ENCODE measurements at places on chromosomes 2 and 18.

DNA sequence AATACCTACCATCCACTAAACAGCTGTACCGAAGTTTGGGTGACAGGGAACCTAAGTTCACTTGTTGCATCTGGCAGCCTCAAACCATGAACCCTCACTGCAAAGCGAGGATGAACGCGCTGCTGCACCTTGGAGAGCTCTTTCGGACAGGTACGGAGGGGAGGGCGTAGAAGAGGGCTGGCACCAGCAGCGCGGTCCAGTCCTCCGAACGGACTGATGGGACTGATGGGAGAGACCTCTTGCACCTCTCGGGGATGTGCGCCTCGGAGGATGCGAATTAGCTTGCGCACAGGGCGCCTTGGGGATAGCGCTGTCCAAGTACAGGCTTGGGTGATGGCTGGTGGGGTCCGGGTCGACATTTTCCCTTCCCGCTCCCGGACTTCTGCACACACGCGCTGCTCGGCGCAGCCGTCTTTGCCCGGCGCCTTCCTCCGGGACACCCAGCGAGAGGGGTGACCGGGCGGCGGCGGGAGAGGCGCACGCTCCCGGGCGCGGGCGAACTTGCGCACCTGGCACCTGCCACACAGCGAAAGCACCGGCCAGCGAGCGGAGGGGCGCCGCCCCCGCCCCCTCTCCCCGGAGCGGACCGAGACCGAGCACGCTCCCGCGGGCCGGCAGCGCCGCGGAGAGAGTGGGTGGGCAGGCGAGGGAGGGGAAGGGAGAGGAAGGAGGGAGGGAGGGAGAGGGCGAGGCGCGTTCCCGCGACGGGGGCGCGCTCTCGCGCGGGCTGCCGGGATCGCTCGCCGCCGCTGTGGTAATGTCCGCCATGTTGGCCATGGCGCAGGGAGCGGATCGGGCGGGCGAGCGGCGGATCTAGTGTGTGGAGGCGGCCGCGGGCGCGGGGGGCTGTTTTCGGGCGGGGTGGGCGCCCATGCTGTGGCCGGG lies at the start of gene EPC2:
TSS of gene EPC2 (plus strand) at position 754 of the 885 bp plus-strand sequence. CDS start 267 bp downstream, outside the sequence.
- peak; percentile 82 for DNase-seq

- DNase-seq: no peak
These were observed 15.8 kb downstream of the PTPN18 start for GRCh38 chr2:130371723-130372054.

DNA sequence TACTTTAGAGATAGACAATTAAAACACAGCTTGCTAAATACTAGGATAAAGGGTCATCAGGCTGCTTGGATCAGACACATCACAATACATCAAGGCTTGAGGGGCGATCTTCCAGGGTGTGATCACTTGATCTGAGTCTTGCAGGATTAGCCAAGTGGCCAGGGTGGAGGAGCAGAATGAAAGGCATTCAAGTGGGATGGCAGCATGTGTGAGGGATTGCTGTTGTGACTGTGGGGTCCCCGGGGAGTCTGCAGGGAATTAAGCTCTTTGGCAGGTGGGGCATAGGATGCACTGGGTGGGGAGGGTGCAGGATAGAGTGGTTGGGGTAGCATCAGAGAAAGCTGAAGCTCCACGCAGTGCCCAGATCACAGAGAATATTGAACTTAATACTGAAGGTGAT lies 58.0 kb upstream of the TMEM163 start:
- DNase-seq: no peak

DNA sequence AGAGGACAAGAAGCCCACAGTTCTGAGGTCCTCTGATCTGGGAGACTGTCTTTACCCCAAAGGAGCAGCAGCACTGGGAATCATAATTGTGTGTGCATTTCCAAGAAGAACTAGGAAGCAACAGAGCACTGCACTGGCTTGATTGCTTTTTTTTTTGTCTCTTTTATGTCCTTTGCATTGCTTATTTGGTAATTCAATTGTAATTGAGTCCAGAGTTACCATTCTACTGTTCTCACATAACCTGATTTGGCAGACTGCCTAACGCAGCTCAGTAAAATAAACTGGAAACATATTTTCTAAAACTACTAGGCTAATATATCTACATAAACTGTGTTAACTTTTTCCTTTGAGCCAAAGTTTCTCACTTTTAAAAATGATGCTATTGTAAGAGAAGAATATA lies 190.3 kb upstream of the SLC8A1 start:
- no peak for DNase-seq

DNA sequence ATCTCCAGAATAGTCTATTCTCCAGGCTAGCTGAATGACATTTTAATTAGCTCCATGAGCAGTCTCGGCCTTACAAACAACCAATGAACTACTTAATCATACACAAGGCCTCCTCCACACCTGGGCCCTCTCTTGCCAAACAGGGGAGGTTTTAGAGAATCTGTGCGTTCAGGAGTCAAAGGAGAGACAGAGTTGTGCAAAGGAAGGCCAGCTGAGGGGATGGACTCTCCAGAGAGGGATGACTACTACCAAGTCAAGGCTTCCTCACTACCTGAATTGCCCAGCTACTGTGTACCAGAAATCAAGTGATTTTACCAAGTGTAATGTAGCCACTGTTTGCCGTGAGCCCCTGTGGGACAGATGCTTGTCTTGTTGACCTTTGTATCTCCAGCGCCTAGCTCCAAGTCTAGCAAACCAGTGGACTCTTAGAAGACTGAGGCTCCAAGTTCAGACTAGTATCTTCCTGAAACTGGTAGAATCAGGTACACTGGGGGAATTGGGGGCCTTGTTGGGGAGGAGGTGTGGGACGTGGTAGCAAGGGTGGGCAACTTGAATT lies 123.1 kb upstream of the STON1 start:
- no peak for DNase-seq

DNA sequence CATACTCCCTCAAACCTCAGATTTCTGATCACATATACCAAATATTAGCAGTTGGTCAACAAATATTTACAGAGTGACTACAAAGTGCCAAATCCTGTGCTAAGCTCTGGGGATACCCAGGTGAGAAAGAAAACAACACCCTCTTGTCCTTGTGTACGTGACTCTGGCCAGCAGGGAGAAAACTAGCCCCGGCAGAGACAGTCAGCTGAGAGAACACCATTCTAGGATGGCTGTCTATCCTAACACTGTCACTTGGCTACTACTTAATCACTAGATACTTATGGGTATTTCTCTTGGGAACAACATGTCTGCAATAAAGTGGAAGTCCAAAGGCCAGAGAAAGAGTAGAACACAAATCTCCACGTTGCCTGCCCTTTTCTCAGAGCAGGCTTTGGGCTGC lies 57.9 kb upstream of the CD226 start:
- no peak for DNase-seq

DNA sequence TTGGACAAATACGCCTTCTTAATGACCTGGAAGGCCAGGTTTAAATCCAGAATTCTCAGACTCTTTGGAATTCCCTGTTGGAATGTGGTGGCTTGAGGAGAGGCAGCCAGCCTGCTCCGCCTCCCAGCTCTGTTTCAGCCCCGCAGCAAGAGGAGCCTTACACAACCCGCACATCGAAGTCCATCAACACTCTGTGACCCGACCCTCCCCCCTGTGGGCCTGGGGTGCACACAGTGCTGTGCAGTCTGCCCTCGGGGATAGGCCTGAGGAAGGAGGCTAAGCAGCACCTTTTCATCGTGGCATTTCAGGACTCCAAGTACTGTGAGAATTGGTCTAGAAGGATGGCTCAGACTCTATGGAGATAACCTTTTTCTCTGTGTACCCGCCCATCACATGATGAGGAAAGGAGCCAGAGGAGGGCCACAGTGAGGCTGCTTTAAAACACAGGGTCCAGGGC lies 73.7 kb downstream of the GREB1L start:
- peak; percentile 31 for DNase-seq

GRCh38 chr2:151716721-151717120 lies 17.6 kb downstream of the NEB start:
- DNase-seq: no peak

DNA sequence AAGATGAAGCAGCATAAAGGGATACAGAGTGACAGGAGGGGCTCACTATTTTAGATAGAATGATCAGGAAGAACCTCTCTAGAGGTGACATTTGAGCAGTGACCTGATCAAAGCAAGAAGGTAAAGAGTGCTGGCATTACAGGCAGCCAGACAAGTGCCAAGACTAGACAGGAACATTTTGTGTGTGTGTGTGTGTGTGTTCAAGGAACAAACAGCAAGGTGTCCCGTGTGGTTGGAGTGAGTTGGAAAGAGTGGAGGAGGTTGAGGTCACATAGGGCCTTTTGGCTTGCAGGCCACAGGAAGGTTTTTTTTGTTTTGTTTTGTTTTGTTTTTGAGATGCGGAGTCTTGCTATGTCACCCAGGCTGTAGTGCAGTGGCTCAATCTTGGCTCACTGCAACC lies 25.7 kb downstream of the FZD5 start:
- no peak for DNase-seq

DNA sequence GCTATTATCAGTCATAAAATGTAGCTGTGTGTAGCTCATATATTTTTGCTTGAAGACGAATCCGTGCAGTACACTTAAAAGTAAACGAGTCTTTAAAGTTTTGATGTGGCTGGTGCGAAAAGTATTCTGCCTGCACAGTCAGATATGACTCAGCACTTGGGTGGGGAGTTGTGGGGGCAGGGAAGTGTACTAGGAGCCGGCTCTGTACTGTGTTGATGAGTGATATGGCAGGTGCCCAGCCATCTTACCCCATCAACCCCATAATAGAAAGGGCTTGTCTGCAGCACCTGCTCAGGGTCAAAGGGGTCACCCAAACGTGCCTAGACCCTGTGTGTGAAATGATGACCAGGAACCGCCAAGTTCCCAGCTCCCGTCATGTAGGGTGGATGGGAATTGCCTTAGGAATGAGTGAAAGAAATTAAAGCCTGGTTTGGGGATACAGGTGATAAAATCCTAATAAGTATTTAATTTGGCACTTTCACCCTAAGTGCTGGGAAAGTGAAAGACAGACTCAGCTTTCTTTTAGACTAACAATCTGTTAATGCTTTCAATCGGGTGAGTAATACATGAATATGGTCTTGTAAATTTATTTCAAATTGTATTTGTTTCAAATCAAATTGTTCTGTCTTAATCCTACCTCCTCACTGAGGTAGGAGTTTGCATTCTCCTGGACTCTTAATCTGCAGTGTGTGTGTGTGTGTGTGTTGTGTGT lies 48.0 kb downstream of the BCL2L11 start:
- no peak for DNase-seq

- no peak for DNase-seq
These were observed 412.6 kb downstream of the PTH2R start for GRCh38 chr2:208819190-208819589.

GRCh38 chr2:26333293-26333692 lies 12.7 kb upstream of the SELENOI start:
- no peak for DNase-seq

- DNase-seq: no peak
These were observed 94.2 kb downstream of the CABLES1 start for GRCh38 chr18:23229472-23229871.

GRCh38 chr2:132978840-132979239 lies 308.8 kb upstream of the LYPD1 start:
- peak; percentile 1 for DNase-seq

- no peak for DNase-seq
These were observed 41.5 kb upstream of the LTBP1 start for GRCh38 chr2:32905270-32905669.

- no peak for DNase-seq
These were observed 42.1 kb downstream of the DDX18 start for GRCh38 chr2:117856415-117857210.

DNA sequence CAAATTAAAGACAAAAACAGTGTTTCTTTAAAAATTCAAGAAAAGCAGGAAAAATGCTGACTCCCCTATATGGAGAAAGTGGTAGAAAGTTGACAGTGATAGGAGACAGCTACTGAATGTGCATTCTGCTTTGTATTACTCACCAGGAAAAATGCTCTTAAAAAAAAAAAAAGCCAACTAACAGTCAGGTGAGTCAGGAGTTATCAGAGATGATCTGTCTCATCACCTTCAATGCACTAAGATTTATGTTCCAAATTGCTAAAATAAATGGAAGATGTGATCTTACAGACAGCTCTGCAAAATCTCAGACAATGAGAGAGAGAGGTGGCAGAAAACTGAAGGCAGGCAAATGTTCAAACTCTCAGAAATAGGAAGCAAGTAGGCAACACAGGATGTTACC lies 47.6 kb upstream of the ZNF521 start:
- no peak for DNase-seq

All from cerebellar cortex (tissue), 1 donor.